ENCODE measurements at places on chromosomes 6 and 20.

DNA sequence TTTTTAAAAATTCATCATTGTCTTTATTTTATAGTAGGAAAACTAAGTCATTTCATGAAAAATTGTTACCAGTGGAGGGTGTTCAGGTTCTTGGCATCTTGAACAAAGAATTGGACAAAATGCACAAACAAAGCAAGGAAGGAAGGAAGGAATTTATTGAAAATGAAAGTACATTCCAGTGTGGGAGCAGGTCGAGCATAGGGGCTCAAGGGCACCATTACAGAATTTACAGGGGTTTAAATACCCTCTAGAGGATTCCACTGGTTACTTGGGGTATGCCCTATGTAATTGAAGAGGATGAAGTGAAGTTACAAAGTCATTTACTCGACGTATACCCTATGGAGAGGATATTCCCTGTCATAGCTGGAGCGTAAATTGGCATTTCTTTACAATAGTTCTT, 37.4 kb upstream of the HDAC2 start:
- no peak for DNase-seq

GRCh38 chr20:62079166-62079565, 13.5 kb upstream of the TAF4 start:
- no peak for DNase-seq

- no peak for DNase-seq
These were observed 111.1 kb upstream of the DUSP22 start for GRCh38 chr6:181049-181654.

DNA sequence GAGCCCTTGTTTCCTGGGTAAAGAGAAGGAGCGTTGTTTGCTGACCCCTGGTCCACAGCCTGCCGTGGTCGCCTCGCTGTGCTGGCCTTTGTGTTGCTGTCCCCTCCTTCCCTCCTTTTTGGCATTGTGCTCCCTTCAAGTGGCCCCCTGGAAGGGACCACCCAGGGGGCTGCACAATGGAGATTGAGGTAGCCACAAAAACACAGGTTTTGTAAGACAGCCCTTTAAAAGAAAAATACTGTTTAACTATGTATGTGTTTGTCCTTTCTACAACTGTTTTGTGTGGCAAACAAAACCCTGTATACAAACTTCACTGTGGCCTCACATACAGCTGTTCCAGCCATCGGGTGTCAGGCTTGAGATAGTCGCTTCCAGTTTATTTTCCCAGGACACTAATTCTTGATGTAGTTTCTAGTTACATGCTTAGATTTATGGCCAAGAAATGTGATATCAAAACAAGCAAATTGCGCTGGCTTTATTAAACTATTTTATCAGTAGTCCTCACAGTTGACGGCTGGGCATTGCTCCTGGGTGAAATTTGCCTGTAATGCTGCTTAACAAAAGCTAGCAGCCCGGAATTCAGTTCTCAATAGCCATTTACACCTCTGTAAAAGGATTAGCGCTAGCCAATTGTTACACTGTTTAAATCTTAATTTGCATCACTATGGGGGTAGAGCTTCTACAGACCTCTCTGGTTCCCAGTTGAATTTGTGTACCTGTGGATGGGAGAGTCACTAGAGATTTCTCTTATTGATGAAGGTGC, 64.1 kb downstream of the KIZ start:
- no peak for DNase-seq

DNA sequence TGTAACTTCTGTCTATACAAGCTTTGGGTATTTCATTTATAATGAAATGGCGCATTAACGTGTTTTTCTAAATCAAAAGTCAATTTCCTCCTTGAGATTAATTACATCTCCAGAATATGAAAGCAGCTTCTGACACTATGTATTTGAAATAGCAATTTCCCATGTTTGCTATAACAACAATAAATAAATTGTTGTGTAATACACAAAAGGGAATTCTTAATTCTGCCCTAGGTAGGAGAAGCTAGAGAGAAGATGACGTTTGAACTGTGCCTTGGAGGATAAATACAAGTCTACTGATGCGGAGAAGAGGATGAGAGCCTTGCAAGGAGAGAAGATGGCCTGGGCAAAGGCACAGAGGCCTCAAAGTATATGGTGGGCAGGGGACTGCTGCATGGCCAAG, 7.6 kb upstream of the HLA-DOA start:
- DNase-seq, result no peak

- DNase-seq, result no peak
These were observed 628.8 kb upstream of the CITED2 start for GRCh38 chr6:140003217-140003616.

GRCh38 chr6:167270499-167271311, 20.4 kb upstream of the UNC93A start:
- DNase-seq, result no peak

DNA sequence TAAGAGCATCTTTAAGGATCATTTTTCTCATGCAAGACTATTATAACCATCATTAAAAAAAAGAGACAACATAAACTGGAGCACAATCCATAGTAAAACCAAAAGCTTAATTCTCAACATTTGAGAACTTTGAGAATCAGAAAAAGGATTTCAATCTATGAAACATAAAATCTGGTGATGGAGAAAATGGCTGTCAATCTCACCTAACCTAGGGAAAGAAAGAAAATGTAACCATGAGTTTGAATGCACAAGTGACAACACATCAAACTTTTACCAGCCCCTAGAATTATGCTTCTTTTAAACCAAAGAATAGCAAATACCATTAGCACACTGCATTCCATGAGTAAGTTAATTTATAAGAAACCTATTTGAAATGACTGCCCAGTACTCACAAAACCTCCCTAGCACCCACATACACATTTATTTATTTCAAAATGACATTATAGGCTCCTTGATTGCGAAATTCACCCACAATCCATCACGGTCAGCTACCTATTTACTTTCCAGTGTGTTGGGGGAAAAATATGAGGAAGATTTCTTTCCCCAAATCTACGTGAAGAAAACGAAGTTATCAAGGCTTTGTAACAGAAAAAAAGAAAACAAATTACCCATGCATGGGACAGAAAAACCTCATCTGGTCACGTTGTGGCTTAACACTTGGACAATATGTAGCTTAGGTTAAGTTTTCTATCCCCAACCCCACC, 828 bp downstream of the ASCC3 start:
- no peak for DNase-seq

DNA sequence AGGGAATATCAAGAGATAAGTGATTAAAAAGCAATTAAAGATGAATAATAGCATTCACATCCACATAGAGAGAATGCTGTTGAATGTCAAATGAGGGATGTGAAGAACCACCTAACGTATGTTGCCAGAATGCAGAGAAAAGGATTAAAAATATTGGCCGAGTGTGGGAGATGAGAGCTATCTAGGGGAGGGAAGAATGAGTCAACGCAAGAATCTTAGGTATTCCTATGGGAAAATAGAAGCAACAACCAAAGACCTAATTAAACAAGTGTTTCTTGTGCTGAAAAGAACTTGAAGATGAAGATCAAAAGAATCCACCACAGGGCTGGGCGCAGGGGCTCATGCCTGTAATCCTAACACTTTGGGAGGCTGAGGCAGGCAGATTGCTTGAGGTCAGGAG, 12.2 kb upstream of the RSPH3 start:
- no peak for DNase-seq

DNA sequence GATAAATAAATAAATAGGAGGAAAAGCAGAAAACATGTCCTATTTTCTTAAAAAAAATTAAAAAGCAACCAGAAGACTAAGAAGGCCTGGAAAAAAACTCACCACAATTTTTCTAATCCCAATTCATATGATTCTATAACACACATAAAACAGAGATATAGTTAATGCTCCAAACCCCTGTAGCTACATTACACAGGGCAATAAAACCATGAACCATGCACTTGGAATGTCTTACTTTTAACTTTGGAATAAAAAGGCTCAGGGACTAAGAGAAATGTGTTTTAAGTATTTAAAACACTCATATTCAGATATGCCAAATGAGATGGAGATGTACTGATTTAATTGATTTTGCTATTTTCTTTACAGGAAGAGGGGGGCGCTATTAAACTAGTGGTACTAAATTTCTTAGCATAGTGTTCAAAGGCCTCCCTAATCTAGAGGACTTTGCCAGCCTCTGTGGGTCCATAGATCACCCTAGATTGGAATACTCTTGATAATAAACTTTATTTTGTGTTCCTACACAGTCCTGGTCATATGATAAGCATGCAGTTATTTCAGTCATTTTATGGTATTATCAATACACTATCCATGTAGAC, 30.3 kb upstream of the GCM1 start:
- DNase-seq, result no peak

- DNase-seq, result no peak
These were observed 83.7 kb upstream of the RALY start for GRCh38 chr20:33910056-33910455.

DNA sequence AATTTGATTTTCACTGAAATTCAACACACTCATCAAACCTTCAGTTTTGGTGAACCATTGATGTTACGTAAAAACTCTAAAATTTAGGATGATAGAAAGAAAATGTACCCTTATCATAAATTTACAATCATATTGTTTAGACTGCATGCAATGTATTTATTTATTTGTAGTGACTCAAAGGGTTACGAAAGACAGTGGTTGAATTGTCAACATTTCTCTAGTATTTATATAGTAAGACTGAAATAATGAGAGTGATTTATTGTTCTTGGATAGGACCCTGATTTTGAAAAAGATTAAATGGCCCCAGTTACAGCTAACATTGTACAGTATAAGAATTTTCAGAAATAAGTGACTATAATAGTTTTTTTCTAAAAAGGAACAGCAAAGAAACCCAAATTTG, 591.5 kb downstream of the RFPL4B start:
- no peak for DNase-seq

GRCh38 chr20:16701296-16701695, 28.5 kb upstream of the SNRPB2 start:
- no peak for DNase-seq

DNA sequence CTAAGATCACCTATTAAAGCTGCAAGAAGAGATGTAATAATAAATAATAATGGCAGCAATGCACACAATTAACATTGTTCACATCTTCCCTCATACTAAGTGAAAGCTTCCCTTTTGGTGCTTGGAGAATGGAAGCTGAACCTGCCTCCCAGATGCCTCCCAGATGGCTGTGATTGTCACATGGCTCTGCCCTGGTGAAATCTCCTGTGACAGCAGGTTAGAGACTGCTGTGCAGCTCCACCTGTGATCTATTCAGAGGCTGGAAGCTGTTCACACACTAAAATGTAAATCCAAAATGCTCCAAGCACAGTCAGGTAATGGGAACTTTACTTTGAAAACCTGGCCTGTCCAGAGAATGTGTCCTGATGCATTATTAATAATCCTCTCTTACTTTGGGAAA, 41.7 kb upstream of the RGS17 start:
- DNase-seq, result no peak

- peak; percentile 80 for DNase-seq
These were observed 16.1 kb downstream of the FGD2 start for GRCh38 chr6:37021356-37022129.

DNA sequence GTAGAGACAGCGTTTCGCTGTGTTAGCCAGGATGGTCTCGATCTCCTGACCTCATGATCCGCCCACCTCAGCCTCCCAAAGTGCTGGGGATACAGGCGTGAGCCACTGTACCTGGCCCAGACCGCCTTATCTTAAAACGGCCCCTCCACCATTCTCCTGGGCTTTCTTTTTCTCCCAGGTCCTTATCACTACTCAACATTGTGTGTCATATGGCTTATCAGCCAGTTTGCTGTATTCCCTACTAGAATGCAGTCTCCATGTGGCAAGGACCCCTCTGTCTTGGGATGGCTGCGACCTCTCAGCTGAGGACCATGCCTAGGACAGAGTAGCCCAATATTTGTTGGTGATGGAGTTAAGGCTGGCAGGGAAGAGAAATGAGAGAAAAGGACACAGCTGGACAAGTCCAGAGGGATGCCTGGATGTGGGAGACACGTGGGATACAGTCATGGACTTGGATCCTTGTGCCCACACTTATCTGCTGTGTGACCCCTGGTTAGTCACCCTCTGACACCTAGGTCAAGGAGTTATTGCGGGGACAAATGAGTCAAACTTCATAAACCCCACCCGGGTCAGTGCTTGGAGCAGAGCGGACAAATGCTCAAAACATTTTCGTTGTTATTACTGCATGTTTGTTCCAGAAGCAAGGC, 24.0 kb downstream of the ADA start:
- no peak for DNase-seq

GRCh38 chr20:63005862-63006539, 763 bp downstream of the BHLHE23 start:
- no peak for DNase-seq

DNA sequence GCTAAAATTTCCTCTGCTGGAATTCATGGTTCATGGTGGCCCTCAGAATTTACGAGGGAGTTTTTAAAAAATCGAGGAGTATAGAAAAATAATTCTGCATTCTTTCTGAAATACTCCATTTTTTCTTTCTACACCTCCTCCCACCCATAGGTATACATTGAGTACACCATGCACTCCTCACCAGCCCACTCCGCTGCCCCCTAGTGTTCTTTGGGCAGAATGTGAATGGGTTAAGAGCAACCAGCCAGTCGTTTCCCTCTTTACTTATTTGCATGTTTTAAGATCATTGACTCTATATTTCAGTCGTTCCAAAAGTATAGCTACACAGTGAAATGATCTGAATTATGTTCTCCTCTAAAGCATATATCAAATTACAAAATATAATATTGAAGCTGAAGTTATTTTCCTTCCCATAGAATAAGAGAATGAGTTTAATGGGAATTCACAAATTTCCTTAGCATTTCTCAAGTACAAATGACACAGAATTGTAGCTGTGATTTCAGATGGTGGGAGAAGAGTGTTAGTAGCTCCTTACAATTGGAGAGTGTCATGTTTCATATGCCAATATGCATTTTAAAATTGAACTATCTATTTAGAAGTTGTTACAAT, 977.7 kb upstream of the SLC35B3 start:
- DNase-seq, result no peak

DNA sequence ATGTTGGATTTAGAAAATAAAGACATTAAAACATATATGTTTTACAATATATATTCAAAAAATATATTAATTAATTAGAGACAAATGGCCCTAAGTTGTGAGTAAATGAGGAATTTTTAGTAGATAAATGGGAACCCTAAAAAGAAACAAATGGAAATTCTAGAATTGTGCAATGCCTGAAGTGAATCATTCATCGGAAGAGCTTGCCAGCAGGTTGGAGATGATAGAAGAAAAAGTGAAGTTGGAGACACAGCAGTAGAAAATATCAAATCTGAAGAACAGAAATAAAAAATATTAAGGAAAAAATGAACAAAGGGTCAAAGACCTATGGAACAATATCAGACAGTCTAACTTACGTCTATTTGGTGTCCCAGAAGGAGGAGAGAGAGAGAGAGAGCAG, 109.4 kb upstream of the NEDD9 start:
- no peak for DNase-seq

- DNase-seq, result no peak
These were observed 9.4 kb upstream of the STXBP5 start for GRCh38 chr6:147194652-147195411.

- DNase-seq, result no peak
These were observed 198.3 kb downstream of the JARID2 start for GRCh38 chr6:15444081-15444731.

DNA sequence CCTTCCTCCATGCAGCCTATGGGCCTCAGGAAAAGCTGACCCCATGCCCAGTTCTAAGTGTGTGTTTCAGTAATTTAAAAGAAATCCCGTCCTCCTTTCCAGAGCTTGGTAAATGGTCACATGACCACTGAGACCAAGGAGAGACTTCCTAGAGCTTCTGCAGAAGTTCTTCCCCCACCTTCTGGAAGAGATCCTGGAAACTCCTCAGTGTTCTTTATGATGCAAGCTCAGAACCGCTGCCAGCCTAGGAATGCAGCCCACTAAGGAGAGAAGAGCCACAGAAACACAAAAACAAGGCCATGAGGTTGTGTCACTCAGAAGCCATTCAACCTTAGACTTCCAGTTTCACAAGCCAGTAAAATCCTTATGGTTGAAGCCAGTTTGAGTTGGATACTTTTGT, 348.4 kb downstream of the TPBG start:
- no peak for DNase-seq

Data from activated CD8-positive, alpha-beta memory T cell treated with anti-CD3 and anti-CD28 coated beads for 24 hours (primary cell).